ENCODE measurements at places on chromosomes 3 and 15.

- no peak for DNase-seq
Observed at GRCh38 chr15:39602143-39602542, 21.3 kb downstream of the THBS1 start.

DNA sequence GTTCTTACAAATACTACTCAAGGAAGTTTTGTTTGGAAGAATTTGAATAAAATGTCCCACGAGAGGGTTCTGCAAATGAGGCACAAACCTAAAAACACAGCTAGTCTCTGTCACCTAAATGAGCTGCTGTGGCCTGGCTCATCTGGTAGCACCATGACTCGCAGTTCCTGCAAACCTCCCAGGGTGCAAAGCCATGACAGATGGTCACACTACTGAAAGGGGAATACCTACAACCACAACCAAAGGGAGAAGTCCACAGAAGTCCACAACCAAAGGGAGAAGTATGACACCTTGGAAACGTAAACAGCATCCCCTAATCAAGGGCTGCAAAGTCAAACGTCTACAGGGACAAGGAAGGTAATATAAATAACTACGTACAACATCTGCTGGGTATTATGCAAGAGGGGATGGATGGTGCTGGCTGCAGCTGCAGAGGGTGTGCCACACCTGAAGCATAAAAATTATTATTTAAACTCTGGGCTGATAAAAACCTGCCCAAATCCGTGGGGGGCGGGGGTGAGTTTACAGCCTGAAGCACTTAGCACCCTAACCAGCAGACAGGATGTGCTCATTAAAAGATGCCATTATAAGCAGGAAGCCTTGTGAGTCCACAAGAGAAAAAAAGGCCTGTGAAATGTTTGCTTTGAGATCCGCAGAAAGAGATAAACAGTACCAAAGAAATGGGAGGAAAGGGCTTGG is 184.0 kb downstream of the MAGI1 start:
- DNase-seq = peak; percentile 84

DNA sequence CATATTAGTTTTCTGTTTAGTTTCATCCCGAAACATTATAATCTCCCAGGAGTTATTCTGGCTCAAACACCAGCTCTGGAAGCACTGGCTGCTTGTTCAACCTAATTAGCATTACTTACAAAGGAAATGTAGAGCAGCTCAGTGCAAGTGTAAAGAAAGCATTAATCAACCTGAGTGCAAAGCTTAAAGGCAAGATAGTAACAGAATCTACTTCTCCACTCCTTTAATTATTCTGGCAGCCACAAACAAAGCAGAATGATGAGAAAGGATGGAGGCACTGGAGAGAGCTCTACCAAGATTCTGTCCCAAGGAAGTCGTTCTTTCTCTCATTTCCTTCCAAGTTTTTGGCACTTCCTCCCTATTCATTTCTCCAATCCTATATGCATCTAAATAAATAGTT is 1384.0 kb downstream of the ZPLD1 start:
- DNase-seq = no peak

- no peak for DNase-seq
Observed at GRCh38 chr3:64111872-64112271, 88.6 kb upstream of the PSMD6 start.

GRCh38 chr3:4766263-4766662 is 213.0 kb upstream of the BHLHE40 start:
- no peak for DNase-seq

- no peak for DNase-seq
Observed at GRCh38 chr3:194758716-194759115, 73.0 kb downstream of the FAM43A start.

DNA sequence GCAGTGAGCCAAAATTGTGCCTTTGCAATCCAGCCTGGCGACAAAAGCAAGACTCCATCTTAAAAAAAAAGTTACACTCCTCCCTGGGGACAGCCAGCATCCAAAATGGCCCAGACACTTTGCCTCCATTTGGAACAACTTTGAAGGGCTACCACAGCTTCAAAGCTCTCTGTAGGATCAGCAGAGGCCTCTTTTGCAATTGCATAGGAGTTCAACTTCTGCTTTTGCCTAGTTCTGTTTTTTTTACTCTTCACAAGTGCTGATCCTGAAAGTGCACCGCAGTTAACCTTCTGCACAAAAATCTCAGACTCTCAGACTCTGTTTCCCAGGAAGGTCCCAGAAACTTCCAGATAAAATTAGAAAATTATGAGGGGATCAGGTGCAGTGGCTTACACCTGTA is 25.2 kb upstream of the SLC4A7 start:
- no peak for DNase-seq

GRCh38 chr3:129182390-129183185 is 1.1 kb downstream of the CNBP start:
- DNase-seq = peak; percentile 70

- DNase-seq = no peak
Observed at GRCh38 chr3:157061265-157061664, 98.7 kb downstream of the CCNL1 start.

- DNase-seq = no peak
Observed at GRCh38 chr3:184583578-184584451, 22.2 kb downstream of the EPHB3 start.

GRCh38 chr3:172908771-172909270 is 158.3 kb downstream of the ECT2 start:
- DNase-seq = no peak

DNA sequence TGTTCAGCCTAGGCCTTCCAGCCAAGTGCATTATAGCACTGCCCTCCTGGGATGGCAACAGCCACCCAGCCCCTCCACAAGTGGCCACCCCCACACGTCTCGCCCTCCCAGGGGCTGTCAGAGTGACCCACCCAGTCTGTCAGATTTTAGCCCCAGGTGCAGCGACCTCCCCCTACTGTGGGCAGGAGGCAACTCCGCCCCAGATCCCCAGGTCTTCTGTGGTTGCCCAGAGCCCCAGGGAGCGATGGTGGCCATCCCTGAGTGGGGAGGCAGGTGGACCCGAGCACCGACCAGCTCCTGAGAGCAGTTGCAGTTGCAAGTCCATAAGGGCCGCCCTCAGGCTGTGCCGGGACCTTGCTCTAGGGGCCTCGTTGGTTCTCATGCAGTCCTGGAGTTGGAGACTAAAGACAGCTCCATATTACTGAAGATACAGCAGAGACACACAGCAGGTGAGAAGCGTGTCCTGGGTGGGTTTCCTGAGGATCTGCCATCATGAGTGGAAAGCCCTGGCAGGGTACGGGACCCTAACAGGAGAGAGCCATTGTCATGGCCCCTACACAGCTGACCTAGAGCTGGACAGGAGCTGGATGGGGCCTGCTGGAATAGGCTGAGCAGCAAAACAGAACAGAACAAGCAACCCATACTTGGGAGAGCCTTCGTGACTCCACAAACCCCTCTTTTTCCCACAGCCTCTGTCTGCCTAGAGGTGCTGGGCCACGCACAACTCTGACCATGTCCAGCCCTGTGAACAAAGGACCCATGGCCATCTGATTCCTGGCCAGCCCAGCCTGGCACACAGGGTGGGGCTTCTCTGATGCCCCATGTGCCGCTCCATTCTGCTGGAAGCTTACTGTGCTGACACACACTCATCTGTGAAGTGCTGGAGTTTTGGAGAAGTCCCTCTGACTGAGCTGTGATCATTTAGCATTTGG is 110.3 kb upstream of the ALDH1A3 start:
- no peak for DNase-seq

DNA sequence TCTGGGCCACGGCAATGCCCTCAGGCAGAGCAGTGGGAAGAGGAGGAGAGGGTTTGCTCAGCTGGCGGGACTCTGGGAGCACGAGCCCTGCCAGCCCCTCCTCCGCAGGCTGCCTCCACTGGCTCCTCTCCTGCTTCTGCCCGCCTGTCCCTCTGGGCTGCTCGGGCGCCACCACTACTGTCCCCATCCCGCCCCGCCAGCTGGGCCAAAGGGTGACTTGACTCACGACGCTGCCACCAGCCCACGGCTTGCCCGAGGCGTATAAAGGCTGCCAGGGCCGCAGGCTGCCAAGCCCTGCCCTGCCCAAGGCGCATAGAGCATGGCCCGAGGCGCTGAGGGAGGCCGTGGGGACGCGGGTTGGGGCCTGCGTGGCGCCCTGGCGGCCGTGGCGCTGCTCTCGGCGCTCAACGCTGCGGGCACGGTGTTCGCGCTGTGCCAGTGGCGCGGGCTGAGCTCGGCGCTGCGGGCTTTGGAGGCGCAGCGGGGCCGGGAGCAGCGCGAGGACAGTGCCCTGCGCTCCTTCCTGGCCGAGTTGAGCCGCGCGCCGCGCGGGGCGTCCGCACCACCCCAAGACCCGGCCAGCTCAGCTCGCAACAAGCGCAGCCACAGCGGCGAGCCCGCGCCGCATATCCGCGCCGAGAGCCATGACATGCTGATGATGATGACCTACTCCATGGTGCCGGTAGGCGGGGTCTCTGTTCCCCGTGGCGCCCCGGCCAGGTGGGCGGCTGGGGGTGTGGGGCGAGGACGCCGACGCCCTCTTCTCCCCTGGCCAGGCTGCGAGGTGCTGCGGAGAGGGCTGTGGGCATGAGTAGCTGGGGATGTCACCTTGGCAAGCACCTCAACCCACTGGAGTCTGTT is at the start of gene GLDN:
Gene GLDN, plus strand, starts transcription at position 290 of the 861 bp plus-strand sequence. Its CDS starts 30 bp downstream, at position 320.
- DNase-seq = peak; percentile 71

GRCh38 chr3:178671791-178672190 is 135.6 kb downstream of the KCNMB2 start:
- no peak for DNase-seq

GRCh38 chr3:184239708-184240107 is 9.1 kb downstream of the ALG3 start:
- DNase-seq = no peak

GRCh38 chr3:188440340-188440972 is 286.5 kb downstream of the LPP start:
- no peak for DNase-seq

GRCh38 chr15:64586984-64587383 is 126.6 kb downstream of the ZNF609 start:
- DNase-seq = no peak

GRCh38 chr3:13638927-13639326 is 90.0 kb downstream of the FBLN2 start:
- DNase-seq = no peak

DNA sequence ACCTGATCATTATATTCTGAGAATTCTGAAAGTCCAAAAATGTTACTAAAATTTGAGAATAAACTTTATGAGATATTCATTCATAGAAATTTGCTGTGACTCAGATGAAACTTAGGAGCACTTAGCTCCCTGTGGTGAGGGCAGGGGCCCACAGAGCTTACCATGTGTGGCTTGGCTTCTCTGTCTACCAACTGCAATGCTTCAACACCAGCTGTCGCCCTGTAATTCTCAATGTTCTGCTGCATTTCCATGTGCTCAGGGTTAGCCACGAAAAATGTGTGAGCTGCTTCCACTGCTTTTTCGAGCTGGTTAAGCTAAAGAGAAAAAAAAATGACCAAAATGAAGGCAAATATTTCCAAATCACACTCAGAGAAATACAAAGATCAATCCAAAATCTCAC is 125.6 kb downstream of the P3H2 start:
- no peak for DNase-seq

- no peak for DNase-seq
Observed at GRCh38 chr15:28978011-28978378, 92.2 kb downstream of the APBA2 start.

DNA sequence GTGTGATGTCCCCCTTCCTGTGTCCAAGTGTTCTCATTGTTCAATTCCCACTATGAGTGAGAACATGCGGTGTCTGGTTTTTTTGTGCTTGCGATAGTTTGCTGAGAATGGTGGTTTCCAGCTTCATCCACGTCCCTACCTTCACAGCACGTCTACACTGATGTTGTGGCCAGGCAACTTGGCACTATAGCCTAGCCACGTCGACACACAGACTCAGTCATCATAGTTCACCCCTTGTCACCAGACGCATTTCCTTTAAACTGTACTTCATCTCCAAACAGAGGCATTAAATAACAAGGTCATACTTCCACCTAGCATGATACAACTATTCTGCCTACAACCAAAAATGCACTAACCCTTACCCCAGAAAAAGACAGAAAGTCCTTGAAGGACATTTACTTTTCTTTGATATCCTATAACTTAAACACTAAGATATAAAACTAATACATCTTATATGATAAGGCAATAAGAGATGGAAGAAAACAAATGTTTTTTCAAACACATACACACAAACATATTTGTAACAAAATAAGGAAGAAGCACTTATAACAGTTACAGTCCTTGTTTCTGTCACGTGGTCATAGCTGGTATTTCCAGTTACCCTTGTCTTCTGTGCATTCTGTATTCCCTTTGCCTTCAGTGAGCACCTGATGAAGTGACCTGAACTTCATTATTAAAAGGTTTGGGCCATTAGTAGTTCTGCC is 121.4 kb downstream of the KLF13 start:
- no peak for DNase-seq

- no peak for DNase-seq
Observed at GRCh38 chr15:55237219-55238130, 40.7 kb upstream of the RSL24D1 start.

DNA sequence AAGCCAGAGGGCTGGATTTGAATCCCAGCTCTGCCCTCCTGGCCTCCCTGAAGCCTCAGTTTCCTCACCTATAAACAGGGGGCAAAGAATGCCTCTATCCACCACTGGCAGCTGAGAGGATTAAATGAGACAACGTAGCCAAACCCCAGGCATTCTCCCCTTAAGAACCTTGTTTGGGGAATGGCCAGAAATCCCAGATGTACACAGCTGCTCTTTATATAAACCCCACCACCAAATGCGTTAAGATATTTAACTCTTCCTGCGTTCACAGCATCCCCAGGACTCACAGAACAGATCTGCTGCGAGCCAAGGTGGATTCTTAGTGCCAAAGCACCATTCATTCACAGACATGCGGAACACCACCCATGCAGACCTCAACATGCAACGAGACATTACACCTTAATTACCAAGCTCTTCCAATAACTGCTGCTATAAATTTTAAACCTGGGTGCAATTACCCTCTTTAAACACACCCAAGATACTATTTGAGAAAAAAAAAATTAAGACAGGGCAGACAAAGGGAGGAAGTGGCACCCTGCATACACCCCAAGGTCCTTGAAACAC is 5.2 kb downstream of the TLE3 start:
- DNase-seq = no peak

- DNase-seq = no peak
Observed at GRCh38 chr3:186121968-186122367, 13.1 kb upstream of the ETV5 start.

DNA sequence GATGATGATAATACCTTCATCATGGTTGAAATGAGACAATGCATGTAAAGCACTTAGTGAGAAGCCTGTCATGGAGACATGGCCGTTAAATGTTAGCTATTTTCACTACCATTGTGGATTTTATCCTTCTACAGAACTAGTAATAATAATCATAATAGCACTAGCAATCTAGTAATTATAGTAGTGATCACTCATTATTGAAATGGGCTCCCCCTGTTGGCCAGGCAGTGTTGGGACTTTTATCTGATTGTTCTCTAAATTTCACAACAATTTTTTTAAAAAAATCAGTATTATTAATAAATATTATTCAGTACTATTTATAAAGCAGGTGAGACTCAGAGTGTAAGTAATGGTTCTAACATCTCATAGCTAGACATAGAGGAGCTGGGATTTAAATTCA is 396.3 kb downstream of the IL5RA start:
- no peak for DNase-seq
